ENCODE measurements at places on chromosomes 12 and 14.

GRCh38 chr14:102197317-102197853 lies 57.7 kb downstream of the WDR20 start:
- DNase-seq: no peak

DNA sequence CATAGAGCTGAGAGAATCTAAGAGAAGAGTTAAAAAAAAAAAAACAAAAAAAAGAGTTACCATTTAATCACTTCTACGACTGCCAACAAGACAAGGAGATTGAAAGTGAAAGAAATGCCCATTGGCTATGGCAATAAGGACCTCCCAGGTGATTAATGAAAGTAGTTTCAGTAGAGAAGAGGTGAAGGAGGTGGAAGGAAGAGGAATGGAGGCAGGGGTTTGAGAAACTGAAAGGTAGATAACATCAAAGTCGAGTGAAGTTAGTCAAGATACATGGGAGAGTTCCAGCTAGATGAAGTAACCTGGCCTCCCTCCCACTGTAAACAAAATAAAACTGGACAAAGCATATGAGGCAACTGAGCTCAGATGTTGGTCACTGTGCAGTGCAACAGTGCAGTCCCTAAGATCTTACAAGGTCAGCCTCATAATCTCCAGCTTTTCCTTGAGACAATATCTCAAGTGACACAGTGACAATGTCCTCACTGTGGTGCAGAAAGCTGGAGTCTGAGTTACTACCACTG lies 118.0 kb upstream of the CCDC198 start:
- DNase-seq: no peak

GRCh38 chr12:38328306-38328895 lies 11.8 kb downstream of the ALG10B start:
- DNase-seq: no peak

GRCh38 chr12:114096461-114096860 lies 130.3 kb upstream of the RBM19 start:
- no peak for DNase-seq
